ENCODE measurements at places on chromosomes 4 and X.

- H3K4me3 ChIP-seq = no peak overlapping the region
- no peaks in the 10 kb centered on the region for H3K27me3 ChIP-seq
- no peak overlapping the region for H3K27ac ChIP-seq
- peaks cover 5% of the 10 kb centered on the region for H3K4me1 ChIP-seq
Observed at GRCh38 chr4:42454755-42455420, 57.6 kb downstream of the SHISA3 start.

DNA sequence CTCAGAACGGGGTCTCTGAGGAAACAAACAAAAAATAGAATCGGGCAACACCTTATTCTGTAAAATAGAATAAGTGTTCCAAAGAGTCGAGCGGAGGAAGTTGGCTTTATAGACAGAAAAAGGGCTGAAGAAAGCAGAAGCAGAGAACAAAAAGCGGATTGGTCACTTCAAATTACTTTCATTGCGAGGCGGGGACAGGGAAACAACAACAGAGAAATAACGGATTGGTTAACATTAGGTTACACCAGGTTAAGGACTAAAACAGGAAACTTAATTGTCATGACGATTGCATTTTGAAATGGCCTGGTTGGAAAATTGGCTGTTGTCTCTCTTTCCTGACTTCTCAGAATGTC, 433 bp upstream of the COQ2 start:
- no peak for DNase-seq
- H3K27me3 ChIP-seq = no peaks in the 10 kb centered on the region
- H3K27ac ChIP-seq = no peak overlapping the region
- no peaks in the 10 kb centered on the region for H3K36me3 ChIP-seq
- no peak overlapping the region for H3K4me3 ChIP-seq

- H3K27ac ChIP-seq = no peak overlapping the region
- H3K36me3 ChIP-seq = peaks cover 9% of the 10 kb centered on the region
- DNase-seq = no peak
- H3K4me3 ChIP-seq = no peak overlapping the region
- H3K4me1 ChIP-seq = no peaks in the 10 kb centered on the region
- H3K27me3 ChIP-seq = no peaks in the 10 kb centered on the region
Observed at GRCh38 chrX:13694359-13694758, 5.4 kb downstream of the RAB9A start.

DNA sequence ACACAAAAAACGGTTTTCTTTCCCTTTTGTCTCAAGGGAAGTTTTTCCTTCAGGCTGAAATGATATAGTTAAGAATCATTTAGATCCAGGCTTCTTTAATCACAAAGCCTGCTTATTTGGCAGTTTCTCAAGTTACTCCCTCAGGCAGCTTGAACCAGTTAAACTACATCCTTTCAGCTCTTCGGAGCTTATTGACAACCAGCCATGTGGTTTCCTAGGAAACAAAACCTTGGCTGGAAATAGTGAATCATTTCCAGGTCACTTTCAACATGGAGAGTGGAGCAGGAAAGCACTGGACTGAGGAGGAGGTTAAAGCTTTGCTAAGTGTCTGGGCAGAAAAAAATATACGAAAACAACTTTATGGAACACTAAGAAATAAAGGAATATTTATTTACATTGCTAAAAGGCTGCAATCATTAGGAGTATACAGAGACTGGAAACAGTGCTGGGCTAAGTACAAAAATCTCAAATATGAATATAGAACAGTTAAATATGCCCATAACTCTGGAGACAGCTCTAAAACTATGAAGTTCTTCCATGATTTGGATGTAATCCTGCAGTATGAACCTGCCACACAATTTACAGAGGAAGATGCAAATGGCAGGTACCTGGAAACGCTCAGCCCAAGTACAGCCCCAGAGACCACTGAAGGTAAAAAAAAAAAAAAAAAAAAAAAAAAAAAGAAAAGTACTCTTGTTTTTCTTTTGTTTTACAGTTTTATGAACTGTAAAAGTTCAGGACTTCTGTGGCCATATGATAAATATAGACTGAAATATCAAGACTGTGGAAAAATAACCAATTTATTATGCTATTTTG, 23.2 kb upstream of the AASDH start:
- H3K4me3 ChIP-seq = no peak overlapping the region
- H3K27me3 ChIP-seq = no peaks in the 10 kb centered on the region
- peaks cover 18% of the 10 kb centered on the region for H3K4me1 ChIP-seq
- peak overlapping the region; percentile 25 for H3K27ac ChIP-seq
- peaks cover 8% of the 10 kb centered on the region for H3K36me3 ChIP-seq

GRCh38 chr4:38866973-38867477, 581 bp upstream of the FAM114A1 start:
- peaks cover 3% of the 10 kb centered on the region for H3K36me3 ChIP-seq
- H3K27me3 ChIP-seq = peaks cover 10% of the 10 kb centered on the region
- peaks cover 6% of the 10 kb centered on the region for H3K4me1 ChIP-seq
- H3K27ac ChIP-seq = no peak overlapping the region

- no peaks in the 10 kb centered on the region for H3K27me3 ChIP-seq
- H3K4me1 ChIP-seq = peaks cover 7% of the 10 kb centered on the region
- H3K4me3 ChIP-seq = peak overlapping the region; percentile 41
- peaks cover 26% of the 10 kb centered on the region for H3K36me3 ChIP-seq
- peak overlapping the region; percentile 74 for H3K27ac ChIP-seq
- peak; percentile 90 for DNase-seq
Observed at GRCh38 chr4:1309261-1310010, 19.7 kb downstream of the MAEA start.

- H3K4me1 ChIP-seq = peaks cover 21% of the 10 kb centered on the region
- H3K36me3 ChIP-seq = no peaks in the 10 kb centered on the region
- no peak overlapping the region for H3K4me3 ChIP-seq
- H3K27ac ChIP-seq = no peak overlapping the region
- no peak for DNase-seq
- no peaks in the 10 kb centered on the region for H3K27me3 ChIP-seq
Observed at GRCh38 chr4:183989931-183990330, 84.8 kb downstream of the STOX2 start.

DNA sequence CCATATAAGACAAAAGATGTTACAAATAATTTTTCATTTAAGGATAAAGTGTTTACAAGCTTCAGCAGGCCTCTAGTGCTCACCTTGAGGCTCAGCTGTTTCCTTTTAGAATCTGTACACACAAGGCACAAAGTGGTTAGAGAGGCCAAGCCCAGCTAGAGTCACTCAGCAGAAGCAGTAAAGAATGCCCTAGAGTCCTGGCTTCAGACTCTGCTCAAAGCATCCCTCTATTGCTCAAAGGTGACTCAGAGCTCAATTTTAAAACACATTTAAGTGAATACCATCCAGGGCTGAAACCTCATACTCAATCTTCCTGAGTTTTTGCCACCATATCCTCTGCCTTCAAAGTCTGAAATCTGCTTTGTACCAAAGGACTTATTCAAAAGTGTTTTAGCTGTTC, 22.6 kb upstream of the PHF8 start:
- no peak overlapping the region for H3K27ac ChIP-seq
- H3K4me3 ChIP-seq = no peak overlapping the region
- no peaks in the 10 kb centered on the region for H3K4me1 ChIP-seq
- DNase-seq = no peak
- no peaks in the 10 kb centered on the region for H3K36me3 ChIP-seq
- no peaks in the 10 kb centered on the region for H3K27me3 ChIP-seq

DNA sequence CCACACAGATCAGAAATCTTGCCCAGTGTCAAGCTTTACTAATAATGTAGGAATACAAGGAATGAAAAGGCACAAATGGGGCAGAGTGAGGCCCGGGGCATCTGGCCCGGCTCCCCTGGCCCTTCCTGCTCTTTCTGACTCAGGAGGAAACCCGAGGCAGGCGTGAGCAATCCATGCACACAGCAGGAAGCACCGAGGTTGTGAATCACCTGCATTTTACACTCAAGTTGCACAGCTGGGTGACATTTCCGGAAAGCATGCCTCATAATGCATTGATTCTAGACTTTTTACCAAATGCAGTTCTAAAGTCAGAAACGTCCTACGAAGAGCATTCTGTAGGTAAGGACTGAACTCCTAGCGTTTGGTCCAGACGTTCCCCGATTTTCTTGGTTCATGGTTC, 38.9 kb downstream of the PRIMPOL start:
- no peak for DNase-seq
- no peak overlapping the region for H3K27ac ChIP-seq
- no peak overlapping the region for H3K4me3 ChIP-seq
- no peaks in the 10 kb centered on the region for H3K27me3 ChIP-seq
- peaks cover 1% of the 10 kb centered on the region for H3K4me1 ChIP-seq

GRCh38 chrX:151505796-151506195, 57.7 kb upstream of the PASD1 start:
- H3K4me1 ChIP-seq = no peaks in the 10 kb centered on the region
- H3K36me3 ChIP-seq = no peaks in the 10 kb centered on the region
- H3K27me3 ChIP-seq = no peaks in the 10 kb centered on the region
- H3K27ac ChIP-seq = no peak overlapping the region

DNA sequence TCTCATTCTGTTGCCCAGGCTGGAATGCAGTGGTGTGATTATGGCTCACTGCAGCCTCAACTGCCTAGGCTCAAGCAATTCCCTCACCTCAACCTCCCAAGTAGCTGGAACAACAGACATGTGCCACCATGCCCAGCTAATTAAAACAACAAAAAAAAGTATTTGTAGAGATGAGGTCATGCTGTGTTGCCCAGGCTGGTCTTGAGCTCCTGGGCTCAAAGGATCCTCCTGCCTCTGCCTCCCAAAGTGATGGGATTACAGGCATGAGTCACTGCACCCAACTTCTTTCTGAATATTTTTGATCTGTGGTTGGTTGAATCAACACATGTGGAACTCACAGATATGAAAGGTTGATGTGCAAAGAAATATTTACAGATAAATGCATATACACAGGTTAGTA, 18.5 kb upstream of the SEPTIN11 start:
- no peaks in the 10 kb centered on the region for H3K27me3 ChIP-seq
- H3K4me1 ChIP-seq = no peaks in the 10 kb centered on the region
- no peak overlapping the region for H3K4me3 ChIP-seq

GRCh38 chr4:71268166-71268565, 70.7 kb upstream of the SLC4A4 start:
- no peaks in the 10 kb centered on the region for H3K27me3 ChIP-seq
- no peak for DNase-seq
- peaks cover 18% of the 10 kb centered on the region for H3K4me1 ChIP-seq
- H3K4me3 ChIP-seq = no peak overlapping the region
- H3K27ac ChIP-seq = no peak overlapping the region
- H3K36me3 ChIP-seq = no peaks in the 10 kb centered on the region

- no peaks in the 10 kb centered on the region for H3K36me3 ChIP-seq
- H3K4me1 ChIP-seq = no peaks in the 10 kb centered on the region
- H3K27me3 ChIP-seq = no peaks in the 10 kb centered on the region
- H3K4me3 ChIP-seq = no peak overlapping the region
- no peak for DNase-seq
Observed at GRCh38 chr4:102390438-102390837, 45.2 kb upstream of the SLC39A8 start.

DNA sequence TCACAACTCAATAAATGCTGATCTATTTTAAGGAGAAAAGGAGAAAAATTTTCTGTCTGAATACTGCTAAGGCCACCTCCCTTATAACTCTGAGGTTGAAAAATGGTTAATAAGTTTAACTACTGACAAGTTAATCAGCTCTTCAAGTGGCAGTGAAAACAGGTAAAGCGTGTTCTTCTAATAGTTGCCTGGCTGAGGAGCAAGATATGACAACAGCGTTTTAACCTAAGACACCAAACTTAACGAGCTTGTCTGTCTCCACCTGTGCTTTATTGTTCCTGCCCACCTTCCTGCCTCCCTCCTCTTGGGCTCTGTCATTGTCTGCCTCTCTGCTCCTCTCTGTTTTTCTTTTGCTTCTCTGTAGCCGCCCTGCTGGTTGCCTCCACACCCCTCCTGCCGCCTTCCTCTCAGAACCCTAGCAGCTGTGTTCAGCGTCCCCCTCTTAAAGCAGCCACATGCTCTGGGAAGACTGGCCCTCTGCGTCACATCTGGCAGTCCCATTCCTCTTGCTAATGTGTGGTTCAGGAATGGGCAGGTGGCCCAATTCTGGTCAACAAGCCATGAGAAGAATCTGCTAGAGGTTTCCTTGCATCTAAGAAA, 4.3 kb upstream of the TSPAN5 start:
- no peaks in the 10 kb centered on the region for H3K27me3 ChIP-seq
- H3K4me3 ChIP-seq = no peak overlapping the region
- H3K4me1 ChIP-seq = no peaks in the 10 kb centered on the region
- DNase-seq = no peak

DNA sequence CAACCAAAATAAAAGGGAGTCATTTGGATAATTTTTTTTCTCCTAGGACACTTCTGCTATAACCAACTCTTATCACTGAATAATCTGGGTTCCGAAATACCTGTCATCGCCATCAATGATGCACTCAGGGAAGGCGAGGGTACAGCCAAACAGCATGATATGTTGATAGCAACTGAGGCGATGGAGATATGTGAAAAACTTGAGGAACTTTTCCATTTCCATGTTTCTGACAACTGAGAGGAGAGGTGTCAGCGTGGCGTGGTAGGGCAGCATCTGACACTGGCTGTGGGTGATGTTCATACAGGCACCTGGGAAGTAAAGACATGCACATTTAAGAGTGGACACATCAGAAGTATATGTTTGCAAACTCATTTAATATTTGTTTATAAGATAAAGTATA, 74.6 kb downstream of the CORIN start:
- no peaks in the 10 kb centered on the region for H3K4me1 ChIP-seq
- H3K36me3 ChIP-seq = no peaks in the 10 kb centered on the region
- DNase-seq = no peak
- H3K4me3 ChIP-seq = no peak overlapping the region

GRCh38 chrX:56833626-56834025, 104.6 kb downstream of the NBDY start:
- no peaks in the 10 kb centered on the region for H3K36me3 ChIP-seq
- no peaks in the 10 kb centered on the region for H3K27me3 ChIP-seq
- H3K4me3 ChIP-seq = no peak overlapping the region
- H3K27ac ChIP-seq = no peak overlapping the region

DNA sequence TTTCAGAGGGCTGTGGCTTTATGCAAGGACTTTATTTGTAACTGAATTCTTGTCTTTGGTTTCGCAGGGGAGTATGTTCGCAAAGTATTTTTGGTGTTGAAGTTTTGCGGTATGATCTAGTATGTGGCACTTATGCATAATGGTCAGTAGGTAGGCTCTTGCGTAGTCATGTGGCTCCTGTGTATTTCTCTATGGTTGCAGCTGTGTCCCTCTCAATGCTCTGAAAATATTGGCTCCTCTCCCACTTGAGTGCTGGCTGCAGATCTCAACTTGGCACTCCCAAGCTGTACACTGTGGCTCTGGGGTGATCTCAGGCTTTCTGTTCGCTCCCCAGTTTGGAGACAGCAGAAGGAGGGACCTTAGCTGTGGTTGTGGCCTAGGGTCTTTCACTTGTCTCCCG, 24.8 kb downstream of the ARMCX5 start:
- no peaks in the 10 kb centered on the region for H3K4me1 ChIP-seq
- no peaks in the 10 kb centered on the region for H3K36me3 ChIP-seq
- H3K4me3 ChIP-seq = no peak overlapping the region
- no peaks in the 10 kb centered on the region for H3K27me3 ChIP-seq

DNA sequence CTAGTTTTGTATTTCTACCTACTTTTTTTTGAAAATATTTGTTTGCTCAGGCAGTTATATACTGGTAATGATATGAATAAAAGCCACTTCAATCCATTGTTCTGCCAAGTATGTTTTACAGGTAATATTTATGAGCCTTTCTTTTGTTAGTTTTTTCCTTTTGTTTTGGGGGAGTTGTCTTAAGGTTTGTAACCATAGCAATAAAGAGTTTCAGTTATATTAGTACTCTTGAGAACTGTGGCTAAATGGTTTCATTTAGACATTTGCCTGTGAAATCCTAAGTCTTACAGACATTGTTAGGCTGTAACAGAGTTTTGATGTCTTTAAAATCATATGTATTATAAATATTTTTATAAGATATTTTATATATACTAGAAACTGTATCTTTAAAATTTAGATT, 150.1 kb downstream of the DIPK2B start:
- no peak overlapping the region for H3K27ac ChIP-seq
- H3K4me3 ChIP-seq = no peak overlapping the region
- H3K4me1 ChIP-seq = no peaks in the 10 kb centered on the region
- no peaks in the 10 kb centered on the region for H3K27me3 ChIP-seq

Data from neuronal stem cell (in vitro differentiated cells).